Fibroblast of gingiva (primary cell): ENCODE measurements at places on chromosomes 4 and X.

DNA sequence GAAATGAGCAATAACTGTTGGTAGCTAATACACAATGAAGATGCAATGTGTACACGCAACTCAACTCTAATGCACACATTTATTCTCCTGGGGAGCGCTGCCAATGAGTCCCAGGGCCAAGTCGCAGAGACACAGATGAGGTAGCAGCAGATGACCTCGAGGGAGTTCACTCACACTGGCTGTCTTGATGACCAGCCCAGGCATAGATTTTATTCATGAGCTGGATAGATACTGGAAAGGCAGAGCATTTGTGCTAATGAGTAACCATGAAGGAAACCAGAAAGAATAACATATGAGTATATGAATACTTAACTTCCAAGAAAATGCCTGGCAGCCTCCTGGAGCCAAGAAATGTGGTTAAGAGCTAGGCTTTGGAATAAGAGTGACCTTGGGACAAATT lies 42.3 kb downstream of the RASL11B start:
- no peak for DNase-seq

GRCh38 chr4:90982813-90983212 lies 855.6 kb downstream of the CCSER1 start:
- no peak for DNase-seq

DNA sequence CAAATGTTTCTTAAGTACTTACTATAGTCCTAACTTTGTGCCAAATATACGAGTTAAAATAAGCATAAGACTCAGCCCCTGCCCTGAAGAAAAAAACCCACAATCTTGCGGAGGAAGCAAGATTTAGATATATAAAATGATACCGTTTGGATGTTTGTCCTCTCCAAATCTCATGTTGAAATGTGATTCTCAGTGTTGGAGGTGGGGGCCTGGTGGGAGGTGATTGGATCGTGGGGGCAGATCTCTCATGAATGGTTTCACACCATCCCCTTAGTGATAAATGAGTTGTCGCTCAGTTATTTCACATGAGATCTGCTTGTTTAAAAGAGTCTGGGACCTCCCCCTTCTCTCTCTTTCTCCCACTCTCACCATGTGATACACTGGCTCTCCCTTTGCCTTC lies 28.7 kb downstream of the EFHC2 start:
- DNase-seq: no peak

DNA sequence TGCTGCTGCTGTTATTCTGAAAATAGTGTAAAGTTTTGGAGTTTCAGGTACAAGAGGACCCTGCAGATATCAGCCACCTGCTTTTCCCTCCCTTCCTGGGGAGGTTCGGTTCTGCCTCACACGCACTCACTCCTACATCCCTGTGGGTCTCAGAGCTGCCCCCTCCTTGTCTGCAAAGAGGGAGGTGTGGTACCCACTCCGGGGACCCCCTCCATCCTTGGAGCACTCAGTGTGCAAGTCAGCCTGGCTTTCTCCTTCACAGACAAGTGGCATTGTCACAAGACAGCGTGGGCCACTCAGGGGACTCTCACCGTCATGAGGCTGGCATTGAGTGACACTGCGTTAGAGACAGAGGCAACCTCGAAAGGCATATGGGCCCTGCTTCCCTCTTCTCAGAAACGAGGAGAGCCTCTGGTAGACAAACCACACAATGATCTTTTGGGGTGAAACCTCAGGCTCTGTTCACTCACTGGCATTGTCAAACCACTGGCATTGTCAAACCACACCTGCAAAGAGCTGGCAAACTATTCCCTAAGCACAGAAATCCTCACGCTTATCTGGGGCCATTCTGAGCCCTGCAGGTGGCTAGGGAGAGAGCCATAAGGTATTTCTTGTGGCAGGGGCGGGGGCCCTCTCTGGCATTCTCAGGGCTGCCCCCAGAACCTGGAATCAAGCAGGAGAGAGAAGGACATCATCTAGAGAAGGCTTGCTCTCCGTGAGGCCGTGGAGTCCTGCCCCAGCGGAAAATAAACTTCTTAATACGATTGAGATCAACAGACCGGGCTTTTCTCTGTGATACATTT lies 285.0 kb downstream of the SHOX start:
- no peak for DNase-seq

GRCh38 chr4:121651597-121651996 lies 45.2 kb downstream of the ANXA5 start:
- no peak for DNase-seq

- DNase-seq: no peak
Measured at GRCh38 chr4:82761229-82761628, 37.4 kb downstream of the SCD5 start.

- DNase-seq: no peak
Measured at GRCh38 chr4:184574861-184575260, 74.4 kb downstream of the CASP3 start.
